Activated CD4-positive, alpha-beta T cell treated with anti-CD3 and anti-CD28 coated beads, Interleukin-2, amount 10 ng/mL, durations not matched to agents 24 days and 14 days (primary cell): ENCODE measurements at places on chromosomes 3 and 15. TPM values are rescaled to one million over a fixed set of nuclear protein-coding genes. Genes with fewer than 3 reads are reported as not detected.

ERC2 gene
- 0.19 TPM in 1 of 2 replicates, not detected in the other for total RNA-seq

- H3K4me1 ChIP-seq, result peaks cover 21% of the 10 kb centered on the region
- H3K4me3 ChIP-seq, result no peak overlapping the region
- no peak overlapping the region for H3K27ac ChIP-seq
- DNase-seq, result no peak
- peaks cover 9% of the 10 kb centered on the region for H3K36me3 ChIP-seq
These were observed 91.8 kb upstream of the BCL6 start for GRCh38 chr3:187836823-187837770.

DNA sequence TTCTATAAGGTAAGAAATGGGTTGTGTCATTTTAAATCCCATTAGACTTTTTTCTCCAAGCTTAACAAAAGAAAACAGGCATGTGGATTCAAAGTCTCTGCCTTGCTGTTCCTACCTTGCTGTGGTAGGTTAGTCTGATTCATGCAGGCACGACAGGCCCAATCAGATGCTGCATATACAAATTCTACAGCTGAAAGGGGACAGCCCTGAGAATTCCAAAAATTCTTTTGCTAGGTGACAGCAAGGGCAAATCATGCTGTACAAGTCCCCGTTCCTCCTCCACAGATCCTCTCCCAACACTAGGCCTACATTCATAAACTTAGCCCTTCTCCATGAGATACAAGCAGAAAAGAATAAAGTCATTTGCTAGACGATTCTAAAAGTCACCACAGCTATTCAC is 161.2 kb upstream of the THBS1 start:
- DNase-seq, result no peak
- no peaks in the 10 kb centered on the region for H3K36me3 ChIP-seq
- H3K27me3 ChIP-seq, result peaks cover 15% of the 10 kb centered on the region
- no peak overlapping the region for H3K4me3 ChIP-seq
- H3K27ac ChIP-seq, result no peak overlapping the region

- no peaks in the 10 kb centered on the region for H3K27me3 ChIP-seq
- H3K4me1 ChIP-seq, result no peaks in the 10 kb centered on the region
- no peak overlapping the region for H3K4me3 ChIP-seq
- no peaks in the 10 kb centered on the region for H3K36me3 ChIP-seq
These were observed 321.4 kb upstream of the DPH6 start for GRCh38 chr15:35867356-35867755.

- no peaks in the 10 kb centered on the region for H3K36me3 ChIP-seq
- H3K4me1 ChIP-seq, result no peaks in the 10 kb centered on the region
- no peak overlapping the region for H3K4me3 ChIP-seq
- H3K27ac ChIP-seq, result no peak overlapping the region
- no peak for DNase-seq
These were observed 44.4 kb upstream of the SPTSSB start for GRCh38 chr3:161415506-161416231.

DNA sequence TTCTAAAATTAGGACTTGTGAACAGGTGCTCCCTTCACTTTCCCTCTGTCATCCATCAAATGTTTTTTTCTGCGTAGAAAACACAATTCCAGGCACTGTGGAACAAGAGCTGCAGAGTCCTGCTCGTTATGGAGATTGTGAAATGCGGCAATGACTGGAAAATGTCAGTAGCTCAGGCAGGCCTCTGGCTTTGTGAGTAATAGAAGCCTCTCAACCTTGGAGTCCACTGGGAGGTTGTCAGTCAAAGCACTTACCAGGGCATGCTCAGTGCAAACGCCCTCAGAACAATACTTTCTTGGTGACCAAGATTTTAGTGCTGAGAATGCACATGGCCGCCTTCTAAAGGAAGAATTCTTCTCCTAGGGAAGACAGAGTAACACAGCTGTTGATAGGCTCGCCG is 26.7 kb upstream of the MED12L start:
- no peak overlapping the region for H3K4me3 ChIP-seq
- no peaks in the 10 kb centered on the region for H3K36me3 ChIP-seq
- no peak for DNase-seq
- H3K27ac ChIP-seq, result no peak overlapping the region

DNA sequence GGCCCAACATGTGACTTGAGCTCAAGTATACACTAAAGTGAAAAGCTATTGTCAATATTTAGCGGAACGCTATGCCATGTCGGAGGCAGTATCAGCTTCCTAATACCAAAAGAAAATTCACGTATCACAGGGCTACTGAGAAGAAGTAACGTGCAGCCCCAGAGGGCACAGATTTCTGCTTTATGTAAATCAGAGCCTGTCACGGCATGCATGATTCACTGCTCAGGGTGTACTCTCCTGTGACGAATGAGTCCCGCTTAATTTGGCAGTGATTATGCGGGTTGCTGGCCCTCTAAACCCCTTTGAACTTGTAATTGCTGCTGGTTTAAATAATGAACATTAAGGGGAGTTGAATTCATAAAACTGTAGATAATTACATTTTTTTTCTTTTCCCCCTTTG is 85.3 kb downstream of the MEIS2 start:
- no peaks in the 10 kb centered on the region for H3K4me1 ChIP-seq
- H3K27me3 ChIP-seq, result no peaks in the 10 kb centered on the region
- no peak overlapping the region for H3K4me3 ChIP-seq
- DNase-seq, result no peak
- no peak overlapping the region for H3K27ac ChIP-seq

DNA sequence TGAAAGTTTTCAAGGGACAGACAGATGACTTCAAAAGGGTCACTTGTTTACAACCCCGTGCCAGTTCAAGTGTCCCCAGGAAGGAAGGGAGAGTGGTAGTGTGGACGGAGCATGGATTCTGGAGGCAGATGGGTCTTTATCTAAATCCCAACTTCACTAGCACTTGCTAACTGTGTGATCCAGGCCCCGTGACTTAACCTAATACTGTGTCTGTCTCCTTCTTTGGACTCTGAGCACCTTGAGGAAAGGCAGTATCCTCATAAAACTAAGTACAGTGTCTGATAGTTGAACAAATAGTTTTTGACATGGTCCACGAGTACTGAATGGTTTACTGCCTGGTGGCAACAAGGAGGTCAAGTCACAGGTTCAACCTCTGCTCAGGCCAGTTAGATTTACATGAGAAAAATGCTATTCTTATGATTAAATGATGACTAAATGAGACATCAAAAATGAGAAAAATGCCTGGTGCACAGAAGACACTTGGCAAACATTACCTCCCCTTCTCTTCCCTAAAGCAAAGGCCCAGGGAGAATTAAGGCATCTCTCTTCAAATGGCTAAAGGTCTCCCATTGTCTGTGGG is 48.9 kb downstream of the ABCC5 start:
- no peak overlapping the region for H3K27ac ChIP-seq
- H3K4me1 ChIP-seq, result no peaks in the 10 kb centered on the region
- no peak overlapping the region for H3K4me3 ChIP-seq
- H3K27me3 ChIP-seq, result no peaks in the 10 kb centered on the region
- H3K36me3 ChIP-seq, result peaks cover 9% of the 10 kb centered on the region

- H3K27ac ChIP-seq, result no peak overlapping the region
- H3K27me3 ChIP-seq, result no peaks in the 10 kb centered on the region
- no peak overlapping the region for H3K4me3 ChIP-seq
- no peak for DNase-seq
- H3K36me3 ChIP-seq, result peaks cover 3% of the 10 kb centered on the region
- peaks cover 23% of the 10 kb centered on the region for H3K4me1 ChIP-seq
These were observed 176.6 kb downstream of the KLHL25 start for GRCh38 chr15:85618228-85618505.

ESYT3 gene
- 0.17 and 0.23 TPM in 2 replicates for total RNA-seq

DNA sequence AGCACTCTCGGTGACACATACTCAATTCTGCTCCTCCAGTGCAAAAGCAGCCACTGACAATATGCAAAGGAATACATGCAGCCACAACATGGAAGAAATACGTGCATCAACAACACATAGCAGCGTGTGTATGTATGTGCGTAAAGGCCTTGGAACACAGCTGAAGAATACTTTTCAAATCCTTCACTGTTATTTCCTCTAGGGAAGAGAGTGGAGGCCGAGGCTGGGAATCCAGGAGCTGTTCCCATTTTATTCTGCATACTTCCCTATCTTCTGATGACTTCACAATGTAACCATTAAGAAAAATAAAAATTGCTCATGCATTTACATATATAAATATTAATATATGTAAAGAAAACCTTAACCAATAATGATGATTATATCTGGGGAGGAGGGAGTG is 36.6 kb upstream of the MGLL start:
- H3K4me3 ChIP-seq, result no peak overlapping the region
- no peak for DNase-seq
- peaks cover 8% of the 10 kb centered on the region for H3K27me3 ChIP-seq
